LHCN-M2 (cell line): ENCODE measurements at places on chromosomes 12 and 14.

- DNase-seq = no peak
These were observed 30.3 kb downstream of the TRIP11 start for GRCh38 chr14:92009604-92010003.

GRCh38 chr12:53935383-53936341 is 3.0 kb upstream of the HOXC13 start:
- no peak for DNase-seq

- DNase-seq = no peak
These were observed 16.5 kb downstream of the SIX1 start for GRCh38 chr14:60632777-60633176.

DNA sequence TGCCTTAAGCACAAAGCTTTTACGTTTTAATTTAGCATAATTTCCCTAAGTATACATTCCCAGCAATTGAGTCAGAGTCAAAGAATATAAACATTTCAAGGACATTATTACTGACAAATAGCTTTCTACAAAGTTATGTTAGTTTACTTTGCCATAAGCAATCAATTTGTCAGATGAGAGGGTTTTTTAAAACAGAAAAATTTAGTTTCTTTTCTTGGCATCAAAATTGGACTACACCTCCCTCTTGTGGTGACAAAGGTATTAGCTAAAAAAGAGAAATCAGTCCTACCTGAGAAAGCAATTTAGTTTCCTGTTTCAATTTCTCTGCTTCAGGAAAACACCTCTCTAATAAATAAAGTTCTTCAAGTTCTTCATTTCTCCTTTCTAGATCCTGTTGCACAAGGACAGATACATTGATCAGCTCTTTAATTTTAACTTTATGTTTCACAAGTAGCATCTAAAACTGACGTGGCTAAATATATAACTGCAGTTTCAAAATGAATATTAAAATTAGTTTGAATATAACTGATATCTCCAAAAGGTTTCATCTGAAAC is 39.9 kb downstream of the DNAI7 start:
- DNase-seq = peak; percentile 26

DNA sequence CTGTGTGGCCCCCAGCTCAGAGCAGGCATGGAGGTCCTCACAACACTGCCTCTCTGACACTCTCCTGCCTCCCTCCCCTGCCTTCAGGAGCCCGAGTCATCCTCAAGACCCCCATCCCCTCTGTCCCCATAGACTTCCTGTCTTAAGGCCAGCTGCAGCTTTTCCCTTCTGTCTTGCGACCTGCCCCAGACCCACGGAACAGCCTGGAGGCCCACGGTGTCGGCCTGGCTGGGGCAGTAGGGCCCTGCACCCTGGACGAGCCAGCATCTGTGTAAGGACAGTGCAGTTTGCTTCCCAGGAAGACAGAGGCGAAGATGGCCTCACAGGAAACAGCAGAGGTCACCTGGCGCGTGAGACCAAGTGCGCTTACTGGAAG is 9.7 kb downstream of the TEDC1 start:
- no peak for DNase-seq

DNA sequence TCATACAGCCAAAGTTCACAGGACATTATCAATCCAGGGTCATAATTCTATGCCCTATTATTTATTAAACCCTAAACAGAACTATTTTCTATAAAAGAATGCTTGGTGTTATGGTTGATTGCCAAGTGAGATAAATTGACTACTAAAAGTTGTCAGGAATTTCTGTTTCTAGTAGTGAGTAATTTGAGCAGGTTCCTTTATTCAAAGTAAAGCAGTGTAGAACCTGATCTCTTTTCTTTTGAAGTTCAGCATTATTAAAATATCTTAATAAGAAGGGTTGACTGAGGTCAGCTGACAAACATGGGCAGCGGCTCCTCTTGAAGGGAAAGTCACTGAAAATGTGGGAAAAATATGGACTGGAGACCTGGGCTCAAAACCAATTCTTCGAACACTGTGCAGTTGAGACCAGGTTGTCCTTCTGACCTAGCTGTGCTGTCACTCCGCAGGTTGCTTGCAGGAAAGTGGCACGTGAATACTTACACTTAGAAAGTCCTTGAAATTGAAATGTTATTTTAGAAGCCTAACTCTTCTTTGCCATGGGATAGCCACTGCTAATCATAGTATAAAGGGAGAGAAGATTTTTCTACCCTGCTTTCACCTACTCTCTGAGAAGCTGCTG is 141.0 kb downstream of the RASSF9 start:
- no peak for DNase-seq

DNA sequence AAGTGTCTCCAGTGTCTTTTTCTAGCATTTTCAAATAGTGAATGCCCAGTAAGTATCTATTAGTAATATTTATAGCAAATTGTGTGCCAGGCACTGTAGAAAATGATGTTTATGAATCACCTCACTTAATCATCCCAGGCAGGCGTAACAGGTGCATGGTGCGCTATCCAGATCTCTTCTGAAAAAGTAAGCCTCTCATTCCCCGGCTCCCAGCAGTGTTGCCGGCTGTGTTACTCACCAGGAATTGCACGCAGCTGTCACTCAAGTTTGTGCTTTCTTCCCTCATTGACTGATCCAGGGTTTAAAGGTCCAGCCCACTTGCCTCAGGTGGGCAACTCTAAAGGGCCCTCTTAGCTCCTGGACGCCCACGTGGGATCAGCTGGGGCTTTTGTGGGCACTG is 173.8 kb upstream of the RASSF8 start:
- DNase-seq = peak; percentile 74
